ENCODE measurements at places on chromosomes 16 and 17. TPM values are rescaled to one million over a fixed set of nuclear protein-coding genes. Genes with fewer than 3 reads are reported as not detected.

- H3K4me3 ChIP-seq: no peak overlapping the region
- H3K27ac ChIP-seq: no peak overlapping the region
- no peaks in the 10 kb centered on the region for H3K36me3 ChIP-seq
- peaks cover 6% of the 10 kb centered on the region for H3K27me3 ChIP-seq
- DNase-seq: no peak
Observed at GRCh38 chr17:73802314-73802713, 158.1 kb upstream of the SDK2 start.

DNA sequence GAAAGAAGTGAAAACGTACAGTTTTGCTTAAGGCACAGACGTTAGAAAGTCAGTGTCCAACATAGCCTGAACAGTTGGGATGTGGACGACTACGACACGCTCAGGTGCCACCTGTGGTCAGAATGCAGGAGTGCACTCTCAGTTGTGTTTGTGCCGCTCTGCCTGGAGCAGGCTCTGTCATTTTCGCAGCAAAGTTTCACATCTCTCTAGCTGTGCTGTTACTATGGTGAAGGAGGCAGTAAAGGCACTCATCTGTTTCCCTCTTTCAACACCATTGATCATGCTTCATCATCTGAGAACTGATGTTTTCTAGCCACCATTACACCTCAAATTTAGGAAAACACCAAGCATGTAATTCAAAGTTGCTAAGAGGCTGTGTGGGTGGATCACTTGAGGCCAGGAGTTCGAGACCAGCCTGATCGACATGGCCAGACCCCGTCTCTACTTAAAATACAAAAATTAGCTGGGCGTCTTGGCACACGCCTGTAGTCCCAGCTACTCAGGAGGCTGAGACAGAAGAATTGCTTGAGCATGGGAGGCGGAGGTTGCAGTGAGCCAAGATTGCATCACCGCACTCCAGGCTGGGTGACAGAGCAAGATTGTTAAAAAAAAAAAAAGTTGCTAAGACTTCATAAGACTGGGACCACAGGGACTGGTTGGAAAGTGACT is 44.9 kb upstream of the DNAJA2 start:
- H3K27me3 ChIP-seq: no peaks in the 10 kb centered on the region
- peak; percentile 35 for DNase-seq
- no peak overlapping the region for H3K4me3 ChIP-seq
- H3K36me3 ChIP-seq: no peaks in the 10 kb centered on the region

The CD300E gene
- not detected for total RNA-seq

The ZNF750 gene
- 0.11 TPM for total RNA-seq

DNA sequence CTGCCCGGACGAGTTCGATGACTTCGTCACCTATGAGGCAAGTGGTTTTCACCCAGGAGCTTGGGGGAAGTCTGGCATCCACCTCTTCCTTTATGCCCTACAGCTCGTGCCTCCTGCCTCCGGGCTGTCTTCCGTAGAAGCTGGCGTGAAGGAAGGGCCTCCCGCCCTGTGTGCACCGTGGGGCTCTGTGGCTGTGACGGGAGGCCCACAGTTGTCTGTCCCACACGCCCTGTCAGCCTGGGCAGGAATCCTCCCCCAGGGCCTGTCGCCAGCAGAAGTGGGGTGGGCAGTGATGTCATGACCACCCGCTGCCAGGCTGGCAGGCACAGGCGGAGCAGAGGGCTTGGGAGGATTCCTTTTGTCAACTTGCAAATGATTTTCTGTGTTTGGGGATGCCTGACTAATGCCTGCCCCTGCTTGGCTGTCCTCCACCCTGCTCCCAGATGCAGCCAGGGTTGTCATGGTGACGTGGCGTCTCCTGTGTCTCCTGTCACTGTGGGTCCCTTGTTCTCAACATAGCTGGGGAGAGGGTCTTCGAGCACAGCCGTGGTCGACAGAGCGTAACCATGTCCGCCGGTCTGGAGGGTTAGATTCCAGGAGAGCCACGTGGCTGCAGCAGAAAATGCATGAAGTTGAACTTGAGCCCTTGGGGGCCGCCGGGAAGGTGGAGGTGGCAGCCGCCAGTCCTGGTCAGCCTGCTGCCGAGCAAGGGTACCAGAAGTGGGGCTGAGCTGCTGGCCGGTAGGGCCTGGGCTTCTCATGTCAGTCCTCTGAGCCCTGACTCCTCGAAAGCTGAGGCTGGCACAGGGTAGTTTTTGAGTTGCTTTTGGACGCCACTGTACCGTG is 46.1 kb downstream of the RAB11FIP3 start:
- H3K27ac ChIP-seq: no peak overlapping the region
- no peaks in the 10 kb centered on the region for H3K27me3 ChIP-seq
- H3K4me1 ChIP-seq: peaks cover 11% of the 10 kb centered on the region
- no peak for DNase-seq

The OR2C1 gene
- total RNA-seq: 0.19 TPM

GRCh38 chr16:13014476-13014875 is 113.1 kb downstream of the SHISA9 start:
- no peaks in the 10 kb centered on the region for H3K36me3 ChIP-seq
- no peak overlapping the region for H3K4me3 ChIP-seq
- no peak overlapping the region for H3K27ac ChIP-seq
- DNase-seq: no peak

The PERCC1 gene
- 7.1 TPM for total RNA-seq

The XYLT1 gene
- total RNA-seq: 12.3 TPM

- H3K27ac ChIP-seq: peak overlapping the region; percentile 67
- no peak for DNase-seq
- H3K36me3 ChIP-seq: peaks cover 2% of the 10 kb centered on the region
- no peaks in the 10 kb centered on the region for H3K4me1 ChIP-seq
Observed at GRCh38 chr16:49488336-49488735, 114.7 kb downstream of the C16orf78 start.

GRCh38 chr17:73683771-73684170 is 39.5 kb upstream of the SDK2 start:
- peaks cover 33% of the 10 kb centered on the region for H3K27me3 ChIP-seq
- peaks cover 3% of the 10 kb centered on the region for H3K36me3 ChIP-seq
- no peak overlapping the region for H3K27ac ChIP-seq
- DNase-seq: no peak
- H3K4me3 ChIP-seq: no peak overlapping the region
- no peaks in the 10 kb centered on the region for H3K4me1 ChIP-seq

The CDRT15 gene
- not detected for total RNA-seq

DNA sequence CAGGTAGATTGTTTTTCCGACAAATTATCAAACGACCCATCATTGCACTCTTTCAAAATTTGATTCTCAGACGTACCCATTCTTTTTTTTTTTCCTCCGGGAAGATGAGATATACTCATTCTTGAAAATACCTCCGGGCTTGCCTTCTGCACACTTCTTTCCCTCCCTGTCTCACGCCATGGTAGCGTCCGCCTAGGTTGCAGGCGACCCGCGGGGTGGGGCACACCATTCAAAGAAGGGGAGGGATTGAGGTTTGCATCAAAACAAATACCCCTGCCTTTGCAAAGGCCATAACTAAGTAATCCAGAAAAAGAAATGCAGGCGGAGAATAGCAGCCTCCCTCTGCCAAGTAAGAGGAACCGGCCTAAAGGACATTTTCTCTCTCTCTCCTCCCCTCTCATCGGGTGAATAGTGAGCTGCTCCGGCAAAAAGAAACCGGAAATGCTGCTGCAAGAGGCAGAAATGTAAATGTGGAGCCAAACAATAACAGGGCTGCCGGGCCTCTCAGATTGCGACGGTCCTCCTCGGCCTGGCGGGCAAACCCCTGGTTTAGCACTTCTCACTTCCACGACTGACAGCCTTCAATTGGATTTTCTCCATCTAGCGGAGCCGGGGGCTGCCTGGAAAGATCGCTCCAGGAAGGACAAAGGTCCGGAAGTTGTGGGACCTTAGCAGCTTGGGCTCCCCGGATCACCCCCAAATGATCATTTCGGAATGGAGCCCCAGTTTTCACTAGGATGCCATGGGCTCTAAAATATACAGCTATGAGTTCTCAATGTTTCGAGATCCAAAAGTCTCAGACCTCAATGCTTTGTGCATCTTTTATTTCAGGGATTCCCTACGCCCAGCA is 843 bp downstream of the TP53 start:
- H3K27ac ChIP-seq: peak overlapping the region; percentile 100
- H3K27me3 ChIP-seq: no peaks in the 10 kb centered on the region

GRCh38 chr17:12736526-12736925 is 52.8 kb upstream of the ARHGAP44 start:
- no peaks in the 10 kb centered on the region for H3K36me3 ChIP-seq
- H3K27ac ChIP-seq: no peak overlapping the region
- no peaks in the 10 kb centered on the region for H3K27me3 ChIP-seq
- DNase-seq: no peak
